NCI-H1105 (cell line): ENCODE measurements at places on chromosomes 3 and 15.

DNA sequence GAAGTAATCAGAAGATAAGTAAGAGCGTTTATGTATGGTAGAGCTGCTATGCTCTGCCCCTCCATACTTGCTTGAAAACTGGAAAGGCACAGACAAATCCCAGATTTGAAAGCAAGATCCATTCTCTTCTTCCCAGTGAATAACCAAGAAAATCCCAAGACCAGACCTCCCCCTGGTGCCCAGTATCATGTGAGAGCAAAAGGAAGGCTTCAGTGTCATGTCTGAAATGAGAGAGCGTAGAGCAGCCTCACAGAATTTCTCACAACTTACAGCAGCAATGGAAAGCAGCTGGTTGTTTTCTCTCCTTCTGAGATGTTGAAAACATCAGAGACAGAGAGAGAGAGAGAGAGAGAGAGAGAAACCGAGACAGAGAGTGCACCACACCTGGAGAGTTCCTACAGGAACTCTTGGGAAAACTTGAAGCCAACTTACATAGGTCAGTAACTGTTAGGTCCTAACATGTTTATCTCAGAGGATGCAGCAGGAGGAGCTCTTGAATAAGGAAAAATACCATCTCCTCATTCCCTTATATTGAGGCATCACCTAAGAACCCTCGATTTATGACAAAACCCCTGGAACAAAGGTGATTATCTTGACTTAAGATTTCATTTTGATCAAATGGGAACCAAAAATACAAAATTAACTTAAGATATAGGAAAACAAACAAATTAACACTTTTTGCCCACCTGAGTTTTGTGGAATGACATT, 273.3 kb downstream of the NSUN3 start:
- peak; percentile 19 for DNase-seq

- no peak for DNase-seq
Measured at GRCh38 chr3:13572926-13573623, 24.1 kb downstream of the FBLN2 start.

DNA sequence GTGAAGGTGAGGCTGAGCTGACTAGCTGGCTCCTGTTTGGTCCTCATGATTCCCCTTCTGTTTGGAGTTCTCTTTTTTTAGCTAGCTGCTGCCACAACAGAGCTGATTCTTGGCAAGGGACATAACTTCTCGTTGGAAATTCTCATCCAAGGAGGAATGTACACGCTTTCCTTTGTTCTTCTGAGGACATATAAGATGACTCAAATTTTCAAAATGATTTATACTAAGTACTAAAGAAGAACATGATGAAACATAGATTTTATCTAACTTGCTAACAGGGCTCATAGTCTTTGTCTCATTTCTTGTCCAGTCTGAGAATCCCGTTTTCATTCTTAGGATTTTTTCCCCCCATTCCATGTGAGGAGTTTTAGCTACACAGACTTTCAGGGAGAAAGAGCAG, 2.9 kb upstream of the TFG start:
- DNase-seq: no peak

DNA sequence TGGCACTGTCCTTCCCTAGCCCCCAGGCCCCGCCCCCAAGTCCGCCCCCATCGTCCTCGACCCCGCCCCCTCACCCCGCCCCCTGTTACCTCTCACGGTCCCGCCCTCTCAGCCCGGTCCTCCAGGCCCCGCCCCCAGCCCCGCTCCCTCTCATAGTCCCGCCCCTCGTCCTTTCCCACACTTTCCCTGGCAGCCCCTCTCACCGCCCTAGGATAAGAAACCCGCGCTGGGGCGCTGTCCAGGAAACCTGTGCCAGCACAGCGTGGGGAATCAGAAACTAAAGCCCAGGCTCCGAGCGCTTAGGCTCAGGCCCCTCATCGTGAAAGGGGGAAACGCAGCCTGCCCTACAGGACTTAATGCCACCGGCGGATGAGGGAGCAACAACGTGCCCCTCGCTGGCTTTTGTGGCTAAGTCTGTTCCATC, 20.9 kb downstream of the TRPM1 start:
- no peak for DNase-seq

DNA sequence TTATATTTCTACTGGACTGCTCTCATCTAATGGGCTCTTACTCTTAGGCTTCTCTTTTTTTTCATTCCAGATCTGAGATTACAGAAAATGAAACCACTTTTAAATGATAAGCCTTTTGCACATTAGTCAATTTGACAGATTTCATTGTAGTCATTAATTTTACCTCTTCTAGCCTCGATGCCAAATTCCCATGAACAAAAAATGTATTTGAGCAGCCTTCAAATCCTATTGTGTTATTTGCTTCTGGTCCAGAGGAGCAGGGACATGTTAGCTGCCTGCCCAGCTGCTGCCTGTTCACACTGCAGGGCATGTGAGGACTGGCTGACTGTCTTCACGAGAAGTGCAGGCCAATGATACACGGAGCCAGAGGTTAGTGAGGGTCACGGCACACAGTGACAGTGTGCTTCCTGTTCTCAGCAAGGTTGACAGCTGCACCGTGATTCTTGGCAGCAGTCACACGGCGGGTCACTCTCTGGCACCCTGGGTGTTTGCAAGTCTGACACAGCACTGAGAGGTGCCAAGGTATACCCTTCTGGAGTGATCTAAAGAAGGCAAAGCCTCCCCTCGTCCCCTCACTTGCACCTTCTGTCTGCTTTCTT, 40.8 kb downstream of the KAT2B start:
- DNase-seq: peak; percentile 61

DNA sequence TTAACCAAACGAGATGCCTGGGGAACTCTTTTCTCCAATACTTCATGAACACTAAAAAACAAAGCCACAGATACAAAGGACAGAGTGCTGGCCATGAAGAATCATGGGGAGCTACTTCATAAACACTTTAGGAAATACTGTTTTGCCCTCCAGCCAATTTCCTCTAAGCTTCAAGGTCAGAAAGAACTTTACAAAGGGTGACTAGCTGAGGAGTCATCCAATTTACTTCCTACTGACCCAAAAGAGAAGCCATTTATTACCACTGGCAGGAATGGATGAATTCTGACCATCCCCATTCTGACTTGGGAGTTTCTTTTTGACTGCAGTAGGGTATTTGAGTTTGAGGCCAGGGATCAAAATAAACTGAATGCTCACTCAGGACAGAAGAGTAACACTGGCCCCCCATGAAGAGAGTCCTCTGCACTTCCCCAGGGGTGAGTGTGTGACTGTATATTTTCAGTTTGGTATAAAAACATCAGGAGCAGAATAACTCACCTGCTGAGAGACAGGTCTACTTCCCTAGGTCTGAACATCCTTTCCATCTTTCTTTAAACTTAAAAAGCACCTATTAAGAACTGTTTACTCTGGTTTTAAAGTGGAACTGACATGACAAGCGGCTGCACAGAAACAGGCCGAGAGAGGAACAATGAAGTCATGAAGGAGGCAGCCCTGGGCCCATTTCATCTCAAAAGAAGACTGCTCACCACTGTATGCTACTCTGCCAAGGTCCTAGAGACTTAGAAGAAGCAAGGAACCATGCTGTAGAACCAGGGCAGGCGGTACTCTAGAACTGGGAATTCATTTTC, 203.6 kb downstream of the TNIK start:
- DNase-seq: no peak

DNA sequence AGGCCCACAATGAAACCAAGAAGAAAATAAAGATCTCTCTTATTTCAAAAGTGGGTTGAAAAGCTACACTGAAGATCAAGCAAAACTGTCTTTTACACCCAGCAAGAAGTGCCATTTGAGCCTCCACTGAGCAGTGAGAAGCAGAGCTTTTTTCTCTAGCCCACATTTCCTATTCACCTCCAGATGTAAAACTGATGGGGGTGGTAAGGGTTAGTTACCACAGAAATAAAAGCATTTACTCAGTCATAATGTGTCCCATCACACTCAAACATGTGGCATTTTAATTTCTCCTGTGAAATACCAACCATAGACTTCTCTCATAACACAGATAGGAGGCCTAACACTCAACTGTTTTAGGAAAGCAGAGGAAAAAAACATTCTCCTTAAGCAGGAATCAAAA, 21.0 kb downstream of the IFT57 start:
- DNase-seq: no peak

DNA sequence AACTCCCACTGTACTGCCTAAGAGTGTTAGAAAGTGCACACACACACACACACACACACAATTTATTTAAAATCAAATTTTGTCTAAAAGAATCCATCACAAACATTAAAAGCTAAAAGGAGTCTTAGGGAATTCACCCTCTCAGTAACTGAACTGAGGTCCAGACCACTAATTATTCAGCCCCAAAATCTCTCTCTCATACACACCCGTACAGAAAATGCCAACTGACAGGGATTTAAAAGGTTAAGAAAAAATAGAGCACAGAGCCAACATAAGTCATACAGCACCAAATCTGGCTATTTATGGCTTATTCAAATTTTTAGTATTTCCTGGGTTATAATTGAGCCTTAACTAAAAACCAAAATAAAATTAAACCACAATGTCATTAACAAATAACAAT, 20.7 kb downstream of the GBE1 start:
- no peak for DNase-seq

DNA sequence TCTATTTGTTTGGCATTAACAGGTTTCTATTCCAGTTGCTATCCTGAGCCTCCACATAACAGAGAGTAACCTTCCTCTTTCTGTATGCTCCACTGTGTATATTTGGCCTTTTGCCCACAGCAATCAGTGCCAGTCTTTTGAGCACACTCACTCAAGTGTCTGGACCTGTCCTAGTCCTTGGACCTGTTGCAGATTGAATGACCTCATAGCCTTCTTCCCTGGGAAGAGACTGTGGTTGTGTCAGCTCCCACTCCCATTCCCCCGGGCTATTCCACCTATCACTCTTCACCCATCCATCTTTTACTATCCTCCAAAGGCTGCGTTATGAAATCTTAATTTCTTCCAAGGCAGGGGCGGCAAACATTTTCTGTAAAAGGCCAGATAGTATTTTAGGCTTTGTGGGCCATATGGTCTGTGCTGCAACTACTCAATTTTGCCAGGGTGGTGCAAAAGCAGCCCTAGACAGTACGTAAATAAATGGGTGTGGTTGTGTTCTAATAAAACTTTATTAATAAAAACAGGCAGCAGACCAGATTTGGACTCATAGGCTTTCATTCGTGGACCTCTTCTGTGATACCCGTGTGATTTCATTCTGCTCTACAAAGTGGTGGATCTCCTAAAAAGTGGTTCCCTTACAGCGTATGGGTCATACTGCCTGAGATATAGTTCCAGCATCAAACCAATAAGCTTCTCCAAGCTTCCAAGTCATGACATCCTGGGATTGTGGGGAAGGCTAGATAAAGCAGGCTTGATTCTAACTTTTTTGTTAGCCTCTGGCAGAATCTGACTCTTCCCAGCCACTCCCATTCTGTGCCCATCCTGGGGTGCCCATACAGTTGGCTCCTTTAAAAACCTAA, 57.4 kb downstream of the CDAN1 start:
- no peak for DNase-seq

DNA sequence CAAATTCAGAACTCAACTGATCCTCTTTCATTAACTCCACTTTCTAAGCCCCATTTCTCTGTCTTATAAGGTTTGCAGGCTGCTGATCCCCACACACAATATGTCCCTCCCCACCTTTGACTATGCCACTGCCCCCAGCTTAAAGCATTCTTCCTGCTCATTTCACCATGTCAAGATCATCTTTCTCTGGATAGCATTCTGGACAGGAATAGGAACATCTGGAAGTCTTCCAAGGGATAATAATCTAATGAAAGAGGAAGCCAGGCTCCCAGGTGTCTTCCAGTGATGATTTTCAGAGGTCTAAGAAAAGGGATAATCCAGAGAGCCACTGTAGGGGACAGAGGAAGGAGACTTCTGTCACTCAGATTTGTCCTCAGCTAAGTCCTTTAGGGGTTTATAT, 54.6 kb upstream of the GALNT15 start:
- DNase-seq: no peak

- DNase-seq: no peak
Measured at GRCh38 chr3:26614006-26614685, 8.4 kb upstream of the LRRC3B start.

DNA sequence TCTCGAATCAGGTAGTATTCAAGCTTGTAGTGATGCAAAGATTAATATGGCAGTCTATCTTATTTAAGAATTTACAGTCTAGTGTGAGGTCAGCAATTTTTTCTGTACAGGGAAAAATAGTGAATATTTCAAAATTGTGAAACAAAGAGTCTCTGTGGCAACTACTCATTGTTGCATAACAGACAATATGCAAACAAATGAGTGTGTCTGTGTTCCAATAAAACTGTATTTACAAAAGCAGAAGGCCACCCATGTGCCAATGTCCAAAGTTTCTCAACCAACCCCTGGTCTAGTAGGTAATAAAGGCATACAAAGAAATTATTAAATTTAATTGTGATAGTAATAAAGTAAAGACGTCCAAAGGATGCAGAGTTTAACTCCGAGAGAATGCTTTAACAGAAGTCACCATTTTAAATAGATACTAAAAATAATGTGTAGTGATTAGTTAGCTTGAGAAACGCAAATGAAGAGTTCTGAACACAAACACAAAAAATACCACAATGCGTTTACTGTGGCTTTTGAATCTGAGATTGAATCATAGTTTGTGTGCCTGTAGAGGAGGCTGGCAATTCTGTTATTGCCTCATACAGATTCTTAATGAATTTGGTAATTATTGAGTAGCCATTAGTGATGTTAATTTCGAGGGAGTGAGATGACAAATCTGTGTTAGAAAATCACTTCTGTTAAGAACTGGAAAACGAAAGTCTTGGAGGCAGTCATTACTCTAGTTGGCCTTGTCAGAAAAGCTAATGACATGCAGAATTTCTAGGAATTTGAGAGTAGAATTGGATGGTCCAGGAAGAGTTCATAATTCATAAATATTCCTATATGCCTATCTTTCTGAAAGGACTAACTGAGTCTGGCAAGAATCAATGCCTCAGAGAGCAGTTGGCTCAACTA, 48.7 kb downstream of the CADM2 start:
- no peak for DNase-seq

DNA sequence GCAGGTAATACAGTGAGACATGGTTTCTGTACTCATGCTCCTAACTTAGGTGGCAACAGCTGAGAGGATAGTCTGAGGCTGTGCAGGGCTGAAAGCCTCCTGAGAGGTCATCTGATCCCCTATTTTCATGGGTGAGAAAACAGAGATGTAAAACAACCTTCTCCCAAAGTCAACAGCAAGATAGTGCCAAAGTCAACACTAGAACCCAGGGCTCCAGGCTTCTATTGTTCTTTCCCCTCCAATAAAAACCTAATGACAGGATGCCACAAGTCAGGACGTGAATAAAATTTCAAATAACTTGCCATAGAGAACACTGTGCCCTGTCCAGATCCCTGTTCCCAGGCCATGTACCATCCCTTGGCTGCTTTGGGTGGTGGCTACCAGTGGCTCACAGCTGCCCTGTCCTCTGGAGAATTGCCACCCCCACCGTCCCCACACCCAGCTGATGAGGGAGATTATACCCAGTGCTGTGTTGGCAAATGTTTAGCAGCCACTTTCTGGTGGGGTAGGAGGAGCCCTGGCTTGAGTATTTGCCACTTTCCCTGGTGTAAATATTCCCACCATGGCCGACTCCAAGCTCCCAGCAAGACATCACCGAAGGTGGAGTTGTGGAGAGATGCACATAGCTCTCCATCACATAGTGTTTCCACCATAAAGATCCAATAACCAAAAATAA, 54.8 kb downstream of the SRGAP3 start:
- DNase-seq: no peak

GRCh38 chr15:88479169-88479568, 11.7 kb downstream of the MRPS11 start:
- no peak for DNase-seq
